ENCODE measurements at places on chromosomes 3 and 15.
A peak's percentile ranks its signal among the peaks of the same experiment; 100 is the strongest.

DNA sequence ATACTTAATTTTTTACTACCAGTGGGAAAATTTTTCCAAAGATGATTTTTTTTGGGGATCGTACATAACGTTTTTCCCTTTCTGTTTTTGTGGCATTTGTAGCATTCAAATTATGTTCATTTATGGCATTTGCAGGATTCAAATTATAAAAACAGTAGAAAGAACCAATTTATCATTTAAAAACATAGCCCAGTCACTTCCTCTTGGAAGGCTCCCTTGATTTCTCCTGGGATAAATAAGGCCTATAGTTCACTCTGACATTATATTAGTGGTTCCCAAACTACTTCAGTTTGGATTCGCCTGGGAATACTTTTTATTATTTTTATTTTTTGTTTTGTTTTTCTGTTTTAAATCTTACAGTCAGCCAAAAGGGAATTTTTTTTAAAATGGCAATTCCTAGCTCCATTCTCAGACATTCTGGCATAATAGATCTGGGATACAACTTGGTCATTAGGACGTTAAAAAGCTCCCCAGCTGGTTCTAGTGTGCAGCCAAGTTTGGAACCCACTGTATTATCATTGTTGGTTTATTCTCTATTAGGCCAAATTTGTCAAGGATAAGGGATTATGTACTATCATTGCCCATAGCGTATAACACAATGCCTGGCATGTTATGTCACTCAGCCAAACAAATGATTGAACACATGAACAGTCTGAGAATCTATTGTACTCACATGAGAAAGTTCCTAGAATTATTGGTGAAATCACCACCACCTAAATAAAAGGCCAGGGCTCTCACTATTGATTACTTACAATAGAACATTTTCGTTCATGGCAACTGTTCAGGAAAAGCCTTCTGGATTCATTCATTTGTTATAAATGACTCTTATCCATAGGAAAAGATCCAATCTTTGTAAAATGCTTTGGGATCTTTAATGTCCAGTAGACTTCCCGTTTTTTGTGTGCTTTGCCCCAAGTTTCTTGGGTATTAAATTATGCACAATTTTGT, 28.9 kb downstream of the RARB start:
- DNase-seq = no peak

DNA sequence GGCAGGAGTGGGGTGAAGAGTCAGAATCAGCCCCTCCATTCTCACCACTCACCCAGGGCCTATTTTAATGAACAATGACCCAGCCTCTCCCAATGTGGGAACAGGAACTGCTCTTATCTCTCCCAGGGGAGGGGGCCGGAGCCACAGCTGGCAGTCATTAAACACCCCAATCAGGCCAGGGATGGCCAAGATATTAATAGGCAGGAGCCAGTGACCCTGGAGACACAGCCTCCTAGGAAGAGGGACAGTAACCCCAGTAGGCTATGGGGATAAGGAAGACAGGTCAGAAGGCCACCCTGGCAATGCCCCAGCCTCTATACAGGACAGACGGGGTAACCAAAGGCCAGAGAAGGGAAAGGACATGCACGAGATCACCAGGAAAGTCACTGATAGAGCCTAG, 38.6 kb downstream of the VIPR1 start:
- DNase-seq = no peak

- DNase-seq = no peak
Measured at GRCh38 chr3:143267989-143268388, 148.4 kb downstream of the CHST2 start.

DNA sequence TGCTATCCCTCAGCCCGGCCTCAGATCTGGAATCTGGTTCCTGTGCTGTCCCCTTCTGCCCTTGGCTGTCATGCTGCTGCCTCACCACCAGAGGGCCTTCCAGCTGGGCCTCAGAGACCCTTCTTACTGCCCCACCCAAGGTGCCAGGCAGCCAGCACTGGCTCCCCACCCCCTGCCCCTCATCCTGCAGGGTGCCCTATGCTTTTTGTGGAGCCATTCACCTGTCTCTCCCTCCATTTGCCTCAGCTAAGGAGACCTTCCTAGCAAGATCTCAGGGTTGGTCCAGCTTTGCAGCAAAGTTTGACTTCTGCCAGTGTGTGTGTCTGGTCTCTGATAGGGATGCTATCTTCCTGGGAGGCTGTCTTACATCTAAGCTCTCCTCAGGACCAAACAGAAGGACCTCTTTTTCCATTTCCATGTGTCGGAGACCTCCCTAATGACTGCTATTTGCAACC, 1.9 kb upstream of the VWA5B2 start:
- peak; percentile 36 for DNase-seq

GRCh38 chr15:95174301-95175259, 943.2 kb downstream of the MCTP2 start:
- no peak for DNase-seq

DNA sequence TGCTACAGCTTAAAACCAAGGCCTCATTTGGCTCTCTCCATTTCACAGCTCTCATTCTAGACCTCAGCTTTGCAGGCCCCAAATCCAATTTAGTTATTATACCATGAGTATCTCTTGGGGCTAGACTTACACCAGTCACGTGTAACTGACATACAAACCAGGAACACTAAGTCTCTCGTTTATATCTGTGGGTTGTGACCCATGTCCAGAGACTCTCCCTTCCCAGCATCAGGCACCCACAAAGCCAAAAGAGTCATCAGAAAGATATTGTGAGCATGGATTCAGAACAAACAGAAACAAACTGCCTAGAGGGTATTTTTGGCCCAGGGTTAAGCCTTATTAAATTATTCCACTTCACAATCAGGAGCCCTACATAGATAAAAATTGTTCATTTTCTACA, 5.6 kb upstream of the CCDC13 start:
- DNase-seq = no peak
